GM03348 (cell line): ENCODE measurements at places on chromosomes 5 and 9.

DNA sequence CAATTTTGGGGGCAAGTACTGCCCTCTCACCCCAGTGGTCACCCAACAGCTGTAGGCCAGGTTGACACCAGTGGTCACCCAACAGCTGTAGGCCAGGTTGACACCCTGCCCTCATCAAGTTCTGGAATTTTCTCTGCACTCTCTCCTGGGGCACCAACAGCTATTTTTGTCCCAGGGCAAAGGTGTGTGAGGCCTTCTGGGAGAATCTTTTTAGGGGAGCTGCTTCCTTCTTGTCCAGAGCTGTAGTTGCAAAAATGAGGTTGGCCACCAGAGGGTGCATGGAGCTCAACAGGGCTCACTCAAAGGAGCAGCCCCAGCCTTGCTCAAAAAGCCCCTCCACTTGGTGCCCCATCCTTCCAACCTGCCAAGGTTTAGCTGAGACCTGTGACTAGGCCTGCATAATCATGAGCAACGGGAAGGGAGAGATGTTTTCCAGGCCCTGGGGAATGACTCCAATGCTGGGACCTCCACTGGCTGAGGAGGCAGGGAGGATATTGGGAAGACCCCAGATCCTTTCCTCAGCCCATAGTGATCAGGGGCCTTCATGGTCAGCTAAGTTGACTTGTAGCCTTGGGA, 10.6 kb upstream of the P4HA2 start:
- peak; percentile 77 for DNase-seq

DNA sequence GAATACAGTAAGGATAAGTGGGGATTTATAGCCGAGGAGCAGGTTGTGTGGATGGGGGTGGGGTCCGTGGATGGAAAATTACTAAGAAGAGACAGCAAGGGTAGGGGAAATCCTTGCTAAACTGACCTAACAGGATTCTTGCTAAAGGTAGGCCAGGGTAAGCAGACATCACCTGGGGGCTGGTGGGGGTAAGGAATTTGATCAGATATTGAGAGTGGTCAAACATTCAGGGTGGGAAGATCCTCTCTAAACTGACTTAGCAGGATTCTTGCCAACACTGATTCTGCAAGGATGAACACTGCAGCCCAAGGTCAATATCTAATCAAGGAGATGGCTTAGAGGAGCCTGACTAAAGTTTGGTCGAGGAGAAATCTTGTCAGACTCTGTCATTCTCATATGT, 2.7 kb upstream of the PLGRKT start:
- DNase-seq, result no peak

DNA sequence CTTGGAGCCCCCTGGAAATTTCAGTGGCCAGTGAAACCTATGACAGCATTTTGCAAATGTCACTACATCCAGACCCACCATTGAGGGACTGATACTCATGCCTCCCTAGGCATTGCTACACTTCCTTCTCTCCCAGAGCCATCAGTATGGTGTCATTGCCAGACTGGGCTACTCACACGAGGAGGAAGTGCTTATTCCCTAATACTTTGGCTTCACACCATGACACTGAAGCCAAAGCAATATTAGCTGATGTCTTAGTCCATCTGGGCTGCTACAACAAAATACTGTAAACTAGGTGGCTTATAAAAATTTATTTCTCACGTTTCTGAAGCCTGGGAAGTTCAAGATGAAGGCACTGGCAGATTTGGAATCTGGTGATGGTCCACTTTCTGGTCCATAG, 22.6 kb downstream of the TRPM3 start:
- DNase-seq, result no peak

- no peak for DNase-seq
Observed at GRCh38 chr9:86253577-86253976, 5.9 kb downstream of the C9orf153 start.

DNA sequence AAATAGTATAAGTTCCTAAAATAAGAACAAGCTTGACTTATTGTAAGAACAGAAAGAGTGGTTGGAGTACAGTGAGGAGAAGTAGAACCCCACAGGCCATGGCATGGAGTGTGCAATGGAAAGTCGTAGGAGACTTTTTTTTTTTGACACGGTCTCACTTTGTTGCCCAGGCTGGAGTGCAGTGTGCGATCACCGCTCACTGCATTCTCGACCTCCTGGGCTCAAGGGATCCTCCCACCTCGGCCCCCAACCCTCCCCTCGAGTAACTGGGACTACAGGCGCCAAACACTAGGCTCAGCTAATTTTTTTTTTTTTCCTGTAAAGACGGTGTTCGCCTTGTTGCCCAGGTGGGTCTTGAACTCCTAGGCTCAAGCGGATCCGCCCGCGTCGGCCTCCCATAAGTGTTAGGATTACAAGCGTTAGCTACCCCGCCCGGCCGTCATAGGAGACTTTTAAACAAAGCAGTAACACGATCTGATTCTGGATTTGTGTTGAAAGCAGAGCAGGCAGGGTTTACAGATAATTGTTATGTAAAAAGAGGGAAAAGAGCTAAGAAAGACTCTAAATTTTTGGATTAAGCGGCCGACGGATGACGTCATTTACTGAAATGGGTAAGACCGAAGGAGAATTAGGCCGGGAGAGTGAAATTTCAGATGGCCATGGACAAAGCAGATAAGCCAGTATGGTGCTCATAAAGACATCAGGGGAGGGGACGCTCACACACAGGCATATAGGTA, 752 bp downstream of the TSTD2 start:
- peak; percentile 51 for DNase-seq

DNA sequence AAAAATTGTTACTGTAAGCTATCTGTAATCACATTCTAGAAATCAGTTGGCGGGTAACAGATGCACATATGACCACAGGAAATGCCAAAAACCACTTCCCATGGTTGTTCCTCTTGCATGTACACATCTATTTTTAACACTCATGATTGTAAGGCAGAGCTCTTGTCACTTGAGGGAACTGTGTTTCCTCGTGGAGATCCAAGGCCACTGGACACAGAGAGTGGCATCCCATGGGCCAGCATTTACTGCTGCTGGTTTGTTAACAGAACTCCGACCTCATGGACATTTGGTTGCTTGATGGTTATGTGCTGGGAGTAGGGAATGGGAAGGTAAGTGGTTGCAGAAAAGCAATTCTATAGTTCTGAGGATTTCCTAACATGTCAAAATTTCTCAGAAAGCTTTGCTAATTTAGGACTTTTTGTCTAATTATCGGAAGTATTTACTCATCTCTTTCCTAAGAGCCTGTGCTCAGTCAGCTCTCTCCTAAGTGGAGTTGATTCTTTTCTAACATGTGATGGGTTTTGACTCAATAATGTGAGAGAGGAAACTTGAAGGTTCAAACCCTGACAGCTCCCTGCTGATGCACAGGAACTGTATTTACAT, 202.0 kb upstream of the NR3C1 start:
- DNase-seq, result no peak

GRCh38 chr5:119439140-119439631, 13.1 kb upstream of the HSD17B4 start:
- DNase-seq, result no peak

GRCh38 chr5:171630350-171631065, 155.1 kb upstream of the SMIM23 start:
- no peak for DNase-seq

- peak; percentile 8 for DNase-seq
Observed at GRCh38 chr5:55306641-55307382, 682 bp downstream of the DHX29 start.

DNA sequence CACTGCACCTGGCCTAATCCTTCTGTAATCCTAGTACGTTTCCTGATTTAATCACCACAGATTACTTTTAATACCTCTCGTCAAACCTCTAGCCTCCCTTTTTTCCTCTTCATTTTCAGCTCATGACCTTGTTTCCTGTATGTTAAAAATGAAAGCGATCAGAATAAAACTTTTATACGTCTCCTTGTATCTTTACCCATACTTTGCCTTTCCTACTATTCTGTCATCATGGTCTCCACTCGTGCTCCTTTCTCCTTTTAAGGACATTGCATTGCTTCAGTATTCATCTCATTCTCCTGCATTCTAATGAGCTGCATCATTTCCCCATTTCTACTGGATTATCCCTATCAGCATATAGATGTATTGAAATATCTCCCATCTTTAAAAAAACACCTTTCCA, 8.5 kb downstream of the CDC42SE2 start:
- DNase-seq, result no peak

DNA sequence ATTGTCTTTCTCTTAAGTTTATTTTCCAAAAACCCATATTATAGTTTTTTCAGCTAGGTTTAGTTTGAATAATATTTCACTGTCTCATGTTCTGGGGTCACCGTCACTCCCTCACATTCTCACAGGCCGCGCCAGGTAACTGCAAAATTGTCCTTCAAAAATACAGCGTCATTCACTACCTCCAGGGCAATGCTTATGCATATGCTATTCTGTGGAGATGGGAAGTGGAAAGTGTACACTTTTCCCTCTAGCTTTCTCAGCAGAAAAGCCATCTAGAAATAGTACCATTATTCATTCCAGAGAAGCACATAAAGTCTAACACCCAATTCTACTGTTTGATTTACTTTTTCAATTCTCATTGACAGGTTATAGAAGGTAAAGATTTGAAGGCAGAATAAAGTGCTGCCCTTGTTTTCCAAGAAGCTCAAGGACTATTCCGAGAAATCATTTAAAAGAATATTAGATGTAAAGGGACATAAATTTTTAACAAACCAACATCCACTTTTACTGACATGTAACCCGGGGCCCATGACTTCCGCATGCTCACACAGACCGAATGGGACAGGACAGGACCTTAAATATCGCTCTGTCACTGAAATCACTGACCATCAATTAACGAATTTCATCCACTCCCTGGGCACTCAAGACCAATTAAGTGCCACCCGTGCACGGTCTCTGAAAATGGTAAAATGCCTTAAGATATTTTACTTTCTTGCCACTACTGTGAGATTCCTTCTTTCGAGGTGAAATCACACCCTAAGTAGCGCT, 720 bp downstream of the NUDT12 start:
- DNase-seq, result no peak

GRCh38 chr9:103928442-103928841, 165.7 kb upstream of the SMC2 start:
- DNase-seq, result no peak

GRCh38 chr5:42749020-42749419, 7.6 kb upstream of the CCDC152 start:
- no peak for DNase-seq

GRCh38 chr5:43773478-43773844, 170.5 kb downstream of the NNT start:
- peak; percentile 43 for DNase-seq

DNA sequence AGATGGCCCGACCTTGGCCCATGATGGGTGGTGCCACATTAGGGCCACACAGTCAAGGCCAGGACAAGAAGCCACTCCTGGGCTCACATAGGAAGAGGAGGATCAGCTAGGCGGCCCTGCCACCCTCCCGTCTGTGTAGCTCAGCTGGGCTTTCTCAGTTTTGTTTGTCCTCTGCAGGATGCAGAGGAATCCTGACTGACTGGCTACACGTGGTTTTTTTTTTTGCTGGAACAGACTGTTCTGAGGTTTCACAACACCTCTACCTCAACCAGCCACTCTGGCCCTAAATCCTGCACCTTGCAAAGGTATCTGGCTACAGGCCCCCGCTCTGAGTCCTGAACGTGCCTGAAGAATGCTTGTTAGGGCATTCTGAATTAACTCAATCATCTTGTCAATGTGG, 88.3 kb upstream of the MSX2 start:
- no peak for DNase-seq

GRCh38 chr9:96026655-96027213, 151.2 kb downstream of the ERCC6L2 start:
- DNase-seq, result no peak

DNA sequence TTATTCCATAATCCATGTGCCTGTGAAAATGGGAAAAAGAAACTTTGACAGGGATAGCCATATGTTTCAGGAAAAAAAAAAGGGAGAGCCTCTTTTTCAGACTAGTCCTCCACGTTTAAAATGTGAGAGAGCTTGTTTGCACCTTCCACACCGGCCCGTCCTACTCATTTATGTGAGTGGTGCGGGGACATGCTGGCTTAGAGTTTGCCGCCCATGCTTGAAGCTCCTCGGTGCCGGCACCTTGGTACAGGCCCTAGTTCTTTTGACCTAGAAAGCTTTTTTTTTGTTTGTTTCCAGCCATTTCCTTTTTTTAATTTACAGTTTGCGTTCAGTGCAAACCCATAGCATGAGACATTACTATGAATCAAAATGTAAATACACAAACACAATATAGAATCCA, 27.8 kb downstream of the PSAT1 start:
- DNase-seq, result no peak

DNA sequence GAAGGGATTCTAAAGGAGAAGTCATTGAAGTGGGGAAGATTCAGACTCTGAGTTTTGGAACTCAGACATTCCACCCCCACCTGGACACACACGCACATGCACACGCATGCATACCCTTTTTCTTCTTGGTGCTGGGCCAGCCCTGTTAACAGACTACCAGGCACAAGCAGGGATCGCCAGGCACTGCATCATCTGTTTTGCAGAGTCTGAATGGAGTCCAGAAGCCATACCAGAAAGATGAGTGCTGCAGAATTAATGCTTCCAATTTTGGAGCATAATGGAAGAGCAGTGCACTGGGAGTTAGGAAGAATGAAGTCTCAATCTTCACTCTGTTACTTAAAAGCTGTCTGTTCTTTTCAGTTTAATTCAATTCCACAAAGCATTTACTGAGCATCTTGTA, 95.5 kb downstream of the PDE8B start:
- DNase-seq, result peak; percentile 76

DNA sequence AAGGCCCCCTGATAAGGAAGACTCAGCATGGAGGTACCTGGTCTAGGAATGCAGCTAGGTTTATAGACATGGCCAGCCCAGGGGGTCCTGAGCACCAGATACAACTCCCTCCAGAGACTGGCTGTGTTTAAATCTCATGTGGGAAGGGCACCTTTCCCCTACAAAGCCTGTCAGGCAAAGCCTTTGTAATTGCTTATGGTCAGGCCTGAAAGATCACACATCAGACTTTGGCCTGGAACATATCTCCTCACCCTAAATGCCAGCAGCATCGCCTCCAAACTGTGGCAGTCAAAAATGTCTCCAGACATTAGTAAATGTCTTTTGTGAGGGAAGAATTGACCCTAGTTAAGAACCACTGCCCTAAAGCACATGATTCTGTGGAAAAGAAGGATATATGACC, 51.6 kb upstream of the MACIR start:
- no peak for DNase-seq

- no peak for DNase-seq
Observed at GRCh38 chr9:35350212-35350611, 139.7 kb upstream of the RUSC2 start.

- DNase-seq, result no peak
Observed at GRCh38 chr9:19782005-19782404, 6.8 kb downstream of the SLC24A2 start.

- no peak for DNase-seq
Observed at GRCh38 chr5:43233946-43234345, 41.9 kb downstream of the NIM1K start.

DNA sequence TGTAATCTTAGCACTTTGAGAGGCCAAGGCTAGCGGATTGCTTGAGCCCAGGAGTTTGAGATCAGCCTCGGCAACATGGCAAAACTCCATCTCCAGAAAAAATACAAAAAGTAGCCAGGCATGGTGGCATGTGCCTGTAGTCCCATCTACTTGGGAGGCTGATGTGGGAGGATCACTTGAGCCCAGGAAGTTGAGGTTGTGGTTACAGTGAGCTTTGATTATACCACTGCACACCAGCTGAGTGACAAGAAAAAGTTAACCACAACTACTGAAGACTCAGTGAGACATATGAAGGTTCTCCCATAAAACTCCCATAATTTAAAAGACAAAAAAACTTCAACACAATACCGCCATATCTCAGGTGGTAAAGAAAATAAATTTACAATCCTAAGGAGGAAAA, 98.0 kb downstream of the NR6A1 start:
- DNase-seq, result no peak

- no peak for DNase-seq
Observed at GRCh38 chr5:172886974-172887501, 53.0 kb downstream of the ERGIC1 start.

- no peak for DNase-seq
Observed at GRCh38 chr9:124768750-124769548, 2.2 kb downstream of the NR6A1 start.
